Activated CD4-positive, alpha-beta T cell treated with anti-CD3 and anti-CD28 coated beads, Interleukin-2, amount 50 U/mL, for 48 hours (primary cell): ENCODE measurements at places on chromosomes 4 and X.

DNA sequence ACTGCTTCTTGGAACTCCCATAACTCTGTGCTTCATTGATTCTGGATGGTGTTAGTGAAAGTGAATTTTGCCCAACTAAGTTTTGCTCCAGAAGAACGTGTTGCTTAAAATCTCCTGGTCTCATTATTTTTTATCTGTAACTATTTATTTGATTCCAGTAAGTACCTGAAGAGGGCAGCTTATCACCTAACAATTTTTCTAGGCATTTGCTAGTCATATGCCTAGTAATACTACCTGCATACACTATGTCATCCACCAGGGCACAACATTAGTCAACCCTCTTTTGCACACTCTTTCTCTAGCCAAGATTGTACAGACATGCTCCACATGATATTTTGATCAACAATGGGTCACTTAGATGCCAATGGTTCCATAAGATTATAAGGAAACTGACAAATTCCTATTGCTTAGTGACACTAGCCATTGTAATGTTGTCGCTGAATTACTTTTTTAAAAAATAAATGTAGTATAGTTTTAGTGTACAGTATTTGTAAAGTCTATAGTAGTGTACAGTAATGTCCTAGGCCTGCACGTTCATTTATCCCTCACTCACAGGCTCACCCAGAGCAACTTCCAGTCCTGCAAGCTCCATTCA lies 499.9 kb upstream of the AADAT start:
- no peak for DNase-seq

GRCh38 chr4:60805500-60806313 lies 394.4 kb upstream of the ADGRL3 start:
- no peak for DNase-seq

- DNase-seq = no peak
These were observed 107.0 kb downstream of the NFKB1 start for GRCh38 chr4:102608190-102608589.

GRCh38 chrX:107135049-107135964 lies 16.7 kb upstream of the RBM41 start:
- DNase-seq = no peak

- no peak for DNase-seq
These were observed 606 bp downstream of the CXorf58 start for GRCh38 chrX:23908219-23909004.

- DNase-seq = no peak
These were observed 1.1 kb downstream of the SLC9B2 start for GRCh38 chr4:103075435-103075893.

GRCh38 chr4:5804656-5805055 lies 88.2 kb downstream of the CRMP1 start:
- no peak for DNase-seq

- no peak for DNase-seq
These were observed 86.3 kb downstream of the HS3ST1 start for GRCh38 chr4:11342401-11342800.
